ENCODE measurements at places on chromosomes 7 and 10.

- DNase-seq = peak; percentile 59
Measured at GRCh38 chr7:128459394-128459878, 3.8 kb downstream of the HILPDA start.

- DNase-seq = no peak
Measured at GRCh38 chr7:50667338-50667737, 102.1 kb upstream of the DDC start.

DNA sequence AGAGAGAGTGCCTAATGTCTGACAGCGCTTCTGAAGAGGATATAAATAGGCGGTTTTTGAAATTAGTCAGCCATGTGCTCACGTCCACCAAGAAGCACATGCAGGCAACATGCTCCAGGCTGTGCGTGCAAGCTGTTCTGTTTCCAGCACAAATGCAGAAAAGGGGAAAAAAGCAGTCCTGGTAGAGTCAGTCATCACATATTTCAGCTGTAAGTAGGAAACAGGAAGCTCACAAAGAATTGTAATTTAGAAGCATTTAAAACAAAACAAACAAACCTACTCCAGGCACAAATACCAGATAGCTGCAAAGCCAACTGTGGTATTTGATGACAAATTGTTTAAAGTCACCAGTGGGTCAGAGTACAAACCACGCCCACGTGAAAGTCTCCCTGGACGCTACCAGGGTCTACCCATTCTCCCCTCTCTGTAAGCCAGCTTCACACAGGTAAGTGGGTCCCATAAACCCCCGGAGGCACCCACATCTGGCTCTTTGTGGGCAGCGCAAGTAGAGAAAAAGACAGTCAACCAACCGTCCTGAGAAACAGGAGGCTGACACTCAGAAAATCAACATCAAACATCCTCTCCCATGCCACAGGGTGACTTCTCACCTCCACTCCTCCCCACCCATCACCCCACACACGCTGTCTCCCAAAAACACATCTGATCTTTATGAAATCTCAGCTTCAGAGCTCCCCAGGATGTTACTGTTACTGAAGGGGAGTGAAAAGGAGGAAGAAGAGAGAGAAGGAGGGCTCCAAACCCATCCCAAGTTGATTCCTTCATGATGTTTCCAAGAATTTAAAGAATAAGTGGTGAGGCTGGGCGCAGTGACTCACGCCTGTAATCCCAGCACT is 186.4 kb downstream of the FAM107B start:
- peak; percentile 98 for DNase-seq

- no peak for DNase-seq
Measured at GRCh38 chr10:43042503-43043341, 34.1 kb upstream of the RET start.

DNA sequence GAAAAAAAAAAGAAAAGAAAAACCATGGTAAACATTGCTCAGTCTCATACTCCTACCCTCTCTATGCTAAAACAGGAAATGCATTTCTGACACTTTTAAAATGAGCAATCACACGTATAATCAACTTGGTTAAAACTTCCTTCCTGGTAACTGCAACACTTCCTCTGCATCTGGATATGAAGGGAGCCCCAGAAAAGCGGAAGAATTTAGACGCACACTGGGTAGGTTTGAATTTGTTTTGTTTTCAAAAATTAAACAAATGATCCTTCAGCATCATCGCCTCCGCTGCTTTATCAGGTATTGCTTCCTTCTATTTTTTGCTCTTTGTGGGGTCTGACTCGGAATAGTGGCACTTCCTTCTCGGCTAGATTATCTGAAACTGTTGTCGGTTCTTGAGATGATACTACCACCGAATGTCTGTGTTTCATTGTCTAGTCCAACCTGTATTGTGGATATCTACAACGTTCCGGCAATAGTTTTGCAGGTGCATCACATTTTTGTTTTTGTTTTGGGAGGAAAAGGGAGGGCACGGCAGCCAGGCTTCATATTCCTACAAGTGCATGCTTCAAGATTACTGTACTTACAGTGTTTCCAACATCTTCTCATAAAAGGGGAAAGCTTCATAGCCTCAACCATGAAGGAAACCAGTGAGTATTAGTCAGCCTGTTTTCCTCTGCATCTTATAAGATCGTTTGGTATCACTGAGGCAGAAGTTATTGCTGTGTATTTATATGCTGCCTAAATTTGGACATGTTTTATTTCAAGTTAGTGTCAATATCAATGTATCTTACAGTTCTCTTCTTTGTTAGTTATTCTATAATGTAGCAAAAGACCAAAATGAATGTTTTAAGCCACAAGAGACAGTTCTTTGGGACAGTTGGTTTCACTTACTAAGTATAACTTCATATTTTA is at the start of gene PIK3CG:
Gene PIK3CG (plus strand): TSS at position 153 of the 912 bp plus-strand sequence. CDS start 2,280 bp downstream, outside the sequence.
- no peak for DNase-seq

GRCh38 chr7:36607721-36608095 is 116.6 kb downstream of the AOAH start:
- no peak for DNase-seq

DNA sequence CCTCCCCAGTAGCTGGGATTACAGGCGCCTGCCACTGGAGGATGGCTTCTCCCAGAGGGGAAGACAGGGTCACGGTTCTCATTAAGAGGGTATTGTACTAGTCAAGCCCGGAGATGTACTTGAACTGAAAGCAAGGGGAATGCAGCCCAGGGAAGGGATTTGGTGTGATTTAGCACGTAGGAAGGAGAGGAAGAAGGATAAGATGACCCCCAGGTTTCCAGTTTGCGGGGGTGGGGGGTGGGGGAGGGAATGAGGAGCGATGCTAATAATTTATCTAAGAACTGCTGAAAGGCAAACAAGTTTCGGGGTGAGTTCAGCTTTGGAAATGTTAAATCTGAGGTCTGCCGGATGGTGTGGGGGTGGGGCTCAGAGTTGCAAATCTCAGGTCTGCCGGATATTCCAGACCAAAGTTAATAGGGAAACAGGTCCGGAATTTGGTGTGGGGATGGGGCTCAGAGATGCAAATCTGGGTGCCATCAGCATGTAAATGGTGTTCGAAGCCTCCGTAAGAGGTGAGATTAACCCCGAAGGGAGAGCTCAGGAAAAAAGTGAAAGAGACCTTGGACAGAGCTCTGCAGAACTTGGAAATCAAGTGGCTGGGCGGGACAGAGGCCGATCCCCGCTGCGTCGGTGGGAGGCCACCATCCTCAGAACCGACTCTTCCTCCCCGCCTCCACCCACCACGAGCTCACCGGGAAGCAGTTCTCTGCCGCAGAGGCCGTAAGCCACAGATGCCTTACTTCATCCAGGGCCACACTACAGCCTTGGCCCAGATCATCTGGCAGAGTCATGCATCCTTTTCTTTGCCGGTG is 1.6 kb upstream of the SEPHS1 start:
- DNase-seq = peak; percentile 46

DNA sequence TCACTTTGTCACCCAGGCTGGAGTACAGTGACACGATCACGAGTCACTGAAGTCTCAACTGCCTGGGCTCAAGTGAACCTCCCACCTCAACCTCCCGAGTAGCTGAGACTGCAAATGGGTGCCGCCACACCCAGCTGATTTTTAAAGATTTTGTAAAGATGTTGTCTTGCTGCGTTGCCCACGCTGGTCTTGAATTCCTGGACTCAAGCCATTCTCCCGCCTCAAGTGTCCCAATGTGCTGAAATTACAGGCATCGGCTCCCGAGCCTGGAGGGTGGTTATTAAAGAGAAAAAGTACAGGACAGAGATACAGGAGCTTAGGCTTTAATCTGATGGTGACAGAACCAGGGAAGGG is 55.1 kb downstream of the KCTD7 start:
- no peak for DNase-seq

GRCh38 chr10:70908406-70909296 is 20.3 kb upstream of the PCBD1 start:
- no peak for DNase-seq

GRCh38 chr10:33955676-33956075 is 621.2 kb upstream of the NRP1 start:
- DNase-seq = peak; percentile 15

- DNase-seq = peak; percentile 87
Measured at GRCh38 chr7:90271753-90272152, 26.8 kb downstream of the CFAP69 start.

DNA sequence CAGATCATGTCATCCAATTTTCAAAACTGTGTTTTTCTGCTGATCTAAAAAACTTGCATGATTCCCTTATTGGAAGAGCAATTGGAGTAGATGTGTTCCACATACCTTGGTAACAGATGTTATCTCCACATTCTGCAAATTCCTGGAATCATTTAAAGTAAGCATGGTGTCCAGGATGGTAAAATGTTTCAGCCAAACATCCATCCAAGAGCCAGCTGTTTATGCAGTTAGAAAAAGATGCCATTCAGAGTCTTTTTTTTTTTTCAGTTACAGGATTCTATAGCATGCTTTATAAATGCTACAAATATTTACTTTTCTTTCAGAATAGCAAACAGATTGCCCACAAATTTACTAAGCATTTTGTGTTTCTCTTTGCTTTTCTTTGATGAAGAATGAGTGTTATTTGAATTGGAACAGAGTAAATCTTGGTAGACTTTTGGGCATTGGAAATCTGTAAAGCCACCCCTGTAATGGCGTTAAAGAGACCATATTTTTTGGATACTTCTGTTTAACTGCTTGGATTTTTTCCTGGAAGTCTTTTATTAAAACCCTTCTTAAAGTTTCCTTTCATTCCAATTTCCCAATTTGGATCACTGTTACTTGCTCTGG is 149.8 kb downstream of the GNAT3 start:
- peak; percentile 25 for DNase-seq

GRCh38 chr7:4876586-4876985 is 6.9 kb downstream of the RADIL start:
- DNase-seq = no peak

GRCh38 chr10:83678850-83679249 is 460.5 kb upstream of the GHITM start:
- DNase-seq = no peak

GRCh38 chr10:22954970-22955369 is 27.1 kb downstream of the ARMC3 start:
- DNase-seq = no peak

- DNase-seq = peak; percentile 16
Measured at GRCh38 chr10:73248259-73248724, 1.2 kb upstream of the DNAJC9 start.
